ENCODE measurements at places on chromosomes 7 and 10.
A peak's percentile ranks its signal among the peaks of the same experiment; 100 is the strongest.

DNA sequence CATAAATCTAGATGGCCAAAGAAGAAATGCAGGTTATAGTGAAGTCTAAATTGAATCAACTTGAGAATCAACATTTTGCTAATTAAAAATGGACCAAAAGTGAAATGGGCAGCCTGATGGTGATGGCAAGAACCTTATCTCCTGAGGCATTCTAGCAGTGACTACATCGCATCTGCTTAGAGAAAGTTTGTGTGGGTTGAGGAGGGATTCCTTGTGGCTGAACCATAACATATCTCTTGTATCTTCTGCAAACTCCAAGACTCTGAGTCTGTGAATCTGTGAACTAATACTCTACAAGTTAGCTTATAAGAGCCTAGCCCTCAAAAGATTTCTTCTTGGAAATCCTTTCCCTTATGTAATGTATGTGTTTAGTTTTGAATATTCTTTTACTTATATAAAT lies 85.6 kb downstream of the PRKG1 start:
- no peak for DNase-seq

DNA sequence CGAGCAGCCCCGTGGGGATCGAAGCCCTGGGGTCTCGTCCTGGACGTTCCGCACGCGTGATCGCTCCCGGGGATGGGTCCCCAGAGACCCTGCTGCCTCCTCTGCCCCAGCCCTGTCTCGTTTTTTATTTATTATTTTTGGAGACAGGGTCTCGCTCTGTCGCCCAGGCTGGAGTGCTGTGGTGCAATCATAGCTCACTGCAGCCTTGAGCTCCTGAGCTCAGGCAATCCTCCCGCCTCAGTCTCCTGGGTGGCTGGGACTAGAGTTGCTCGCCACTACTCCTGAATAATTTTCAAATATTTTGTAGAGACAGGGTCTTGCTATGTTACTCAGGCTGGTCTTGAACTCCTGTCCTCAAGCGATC lies 319 bp upstream of the STX1A start:
- no peak for DNase-seq

- DNase-seq, result no peak
These were observed 609.7 kb downstream of the INHBA start for GRCh38 chr7:41093141-41093540.

- peak; percentile 77 for DNase-seq
These were observed 43.8 kb downstream of the ETV1 start for GRCh38 chr7:13945670-13946069.

GRCh38 chr7:28922624-28923331 lies 35.4 kb downstream of the TRIL start:
- peak; percentile 85 for DNase-seq

DNA sequence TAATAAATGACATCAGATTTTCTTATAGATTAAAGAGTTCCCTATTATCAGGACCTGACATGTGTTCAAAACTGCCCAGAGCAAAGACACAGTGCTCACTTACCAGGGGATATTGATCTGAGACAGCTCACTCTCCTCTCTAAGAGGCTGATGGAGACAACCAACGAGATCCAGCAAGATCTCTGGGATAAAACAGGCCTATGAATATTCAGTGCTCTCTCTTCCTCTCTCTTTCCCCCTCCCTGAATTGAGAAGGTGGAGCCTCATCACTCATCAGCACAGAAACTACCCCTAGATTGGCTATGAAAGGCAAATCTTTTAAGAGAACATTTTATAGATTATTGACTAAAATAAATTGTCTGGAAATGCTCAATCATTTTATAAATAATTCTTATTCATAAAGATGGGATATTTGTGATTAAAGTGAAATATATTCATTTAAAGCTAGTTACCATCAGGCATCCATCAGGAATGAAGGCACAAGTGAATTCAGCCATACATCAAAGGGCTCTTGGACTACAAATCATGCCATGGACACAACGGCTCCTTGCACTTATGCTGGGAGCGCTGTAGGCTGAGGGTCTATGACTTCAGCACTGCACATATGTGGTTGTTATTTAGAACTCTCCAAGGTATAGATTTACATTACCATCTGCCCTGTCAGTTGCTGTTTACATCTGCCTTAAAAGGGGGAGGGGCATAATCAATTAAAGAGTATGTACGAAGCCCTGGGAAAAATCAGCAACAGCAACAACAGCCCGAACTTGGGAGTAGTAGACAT lies 3.4 kb upstream of the PPP1R17 start:
- DNase-seq, result no peak

DNA sequence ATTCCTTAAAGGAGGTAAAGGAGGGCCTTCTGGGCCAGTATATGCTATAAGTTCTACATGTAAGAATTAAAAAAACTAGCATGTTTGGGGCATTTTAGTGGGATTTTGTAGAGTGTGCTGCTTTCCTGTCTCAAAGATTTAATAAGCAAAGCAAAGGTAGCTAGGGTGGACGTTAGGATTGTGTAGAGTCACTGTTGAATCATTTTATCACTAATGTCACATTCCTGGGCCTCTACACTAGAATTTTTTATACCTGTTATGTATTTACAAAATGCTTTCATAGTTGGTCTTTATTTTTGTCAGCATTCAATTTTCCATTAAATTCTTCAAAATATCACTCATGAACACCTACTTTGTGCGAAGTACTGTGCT lies 139.4 kb upstream of the PHYHIPL start:
- no peak for DNase-seq

GRCh38 chr10:14060320-14061070 lies 270.2 kb downstream of the FRMD4A start:
- DNase-seq, result no peak

- DNase-seq, result peak; percentile 18
These were observed 1.6 kb downstream of the KIAA1217 start for GRCh38 chr10:24210501-24210900.

DNA sequence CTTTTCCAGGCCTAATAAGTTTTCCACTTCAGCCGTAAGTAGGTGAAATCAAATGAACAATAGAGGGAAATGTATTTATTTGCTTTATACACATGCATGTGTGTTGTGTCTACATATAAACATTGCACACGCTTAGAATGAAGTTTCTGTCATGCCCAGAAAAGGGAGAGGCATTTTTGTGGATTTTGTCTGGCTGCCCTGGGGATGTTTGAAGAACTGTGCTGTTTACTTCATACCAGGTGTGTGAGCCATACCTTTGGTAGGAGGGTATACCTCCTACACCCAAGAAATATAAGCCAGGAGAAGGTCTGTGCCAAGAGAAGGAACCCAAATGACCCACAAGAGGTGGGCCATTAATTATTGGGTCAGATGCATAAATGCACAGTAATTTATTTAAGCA lies 12.8 kb downstream of the GATAD1 start:
- no peak for DNase-seq

- no peak for DNase-seq
These were observed 247.5 kb downstream of the THSD7A start for GRCh38 chr7:11584406-11585031.

- DNase-seq, result no peak
These were observed 408.7 kb upstream of the ADARB2 start for GRCh38 chr10:2145926-2146478.

GRCh38 chr10:44760513-44760912 lies 150.6 kb upstream of the TMEM72 start:
- no peak for DNase-seq

- no peak for DNase-seq
These were observed 1.5 kb downstream of the SEM1 start for GRCh38 chr7:96707901-96708774.

- DNase-seq, result no peak
These were observed 271.9 kb upstream of the MKI67 start for GRCh38 chr10:128398118-128398517.

GRCh38 chr10:102554531-102554930 lies 50.8 kb downstream of the SUFU start:
- DNase-seq, result no peak

GRCh38 chr7:29077854-29078253 lies 68.5 kb downstream of the CPVL start:
- peak; percentile 44 for DNase-seq

GRCh38 chr10:6657196-6657595 lies 77.1 kb upstream of the PRKCQ start:
- no peak for DNase-seq

DNA sequence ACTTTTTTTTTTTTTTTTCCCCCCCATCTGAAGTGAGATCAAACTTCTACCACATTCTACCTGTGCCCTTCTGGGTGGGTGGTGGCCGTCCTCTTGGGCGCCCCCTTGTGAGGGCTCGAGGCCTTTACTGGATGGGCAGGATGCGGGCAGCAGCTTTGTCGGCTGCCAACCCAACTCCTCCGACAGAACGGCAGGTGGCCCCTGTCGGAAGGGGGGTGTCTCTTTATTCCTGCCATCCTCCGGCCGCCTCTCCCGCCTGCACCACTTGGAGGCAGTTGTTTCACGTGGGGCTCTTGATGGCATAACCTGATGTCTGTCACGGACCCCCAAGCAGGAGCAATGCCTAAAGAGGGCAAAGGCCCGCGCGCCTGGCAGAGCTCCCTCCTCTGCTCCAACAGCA lies 31.0 kb downstream of the AMZ1 start:
- peak; percentile 49 for DNase-seq

GRCh38 chr7:157423348-157423747 lies 86.5 kb downstream of the DNAJB6 start:
- no peak for DNase-seq

GRCh38 chr10:79142064-79142491 lies 73.3 kb downstream of the ZMIZ1 start:
- peak; percentile 67 for DNase-seq

- DNase-seq, result no peak
These were observed 701.4 kb downstream of the PARD3 start for GRCh38 chr10:34113504-34114225.

- DNase-seq, result no peak
These were observed 13.2 kb upstream of the PRKCQ start for GRCh38 chr10:6593241-6593671.

GRCh38 chr7:36032361-36032818 lies 120.7 kb upstream of the EEPD1 start:
- peak; percentile 74 for DNase-seq

DNA sequence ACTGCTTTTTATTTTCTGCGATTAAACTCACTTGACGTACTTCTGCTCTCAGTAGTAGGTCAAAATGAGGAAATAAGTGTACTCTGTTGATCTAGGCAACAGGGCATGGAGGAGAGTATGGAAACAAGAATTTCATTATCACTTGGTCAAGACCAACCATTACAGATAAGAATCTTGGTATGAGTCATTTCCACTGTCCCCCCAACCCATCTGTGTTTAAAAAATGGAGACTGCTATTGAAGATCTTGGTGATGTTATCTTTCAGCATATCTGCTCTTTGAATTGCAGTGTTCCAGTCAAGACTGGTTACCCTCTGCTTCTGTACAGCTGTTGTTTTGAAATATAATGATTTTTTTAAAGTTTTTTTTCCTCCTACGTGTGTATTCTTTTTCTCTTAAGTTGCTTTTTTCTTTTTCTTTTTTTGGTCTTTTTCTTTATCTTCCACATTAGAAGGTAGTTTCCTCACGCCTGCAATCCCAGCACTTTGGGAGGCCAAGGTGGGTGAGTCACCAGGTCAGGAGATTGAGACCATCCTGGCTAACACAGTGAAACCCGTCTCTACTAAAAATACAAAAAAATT lies 11.7 kb downstream of the STAM start:
- DNase-seq, result no peak

DNA sequence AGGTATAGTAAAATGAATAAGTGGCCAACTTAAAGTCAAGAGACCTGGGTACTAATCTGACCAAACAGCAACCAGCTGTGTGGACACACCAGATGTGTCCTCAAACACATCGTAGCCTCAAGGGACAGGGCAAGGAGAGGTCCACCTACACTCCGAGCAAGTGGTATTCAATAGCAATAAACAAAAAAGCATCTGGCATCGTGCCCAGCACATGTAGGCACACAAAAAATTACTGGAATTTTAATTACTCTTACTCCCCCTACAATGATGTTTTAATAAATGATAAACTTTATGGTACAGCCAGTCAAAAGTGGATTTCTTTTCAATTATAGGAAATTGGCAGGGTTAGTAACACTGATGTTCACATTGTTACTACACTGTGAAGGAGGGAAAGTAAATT lies 3.5 kb upstream of the RGS10 start:
- peak; percentile 15 for DNase-seq

DNA sequence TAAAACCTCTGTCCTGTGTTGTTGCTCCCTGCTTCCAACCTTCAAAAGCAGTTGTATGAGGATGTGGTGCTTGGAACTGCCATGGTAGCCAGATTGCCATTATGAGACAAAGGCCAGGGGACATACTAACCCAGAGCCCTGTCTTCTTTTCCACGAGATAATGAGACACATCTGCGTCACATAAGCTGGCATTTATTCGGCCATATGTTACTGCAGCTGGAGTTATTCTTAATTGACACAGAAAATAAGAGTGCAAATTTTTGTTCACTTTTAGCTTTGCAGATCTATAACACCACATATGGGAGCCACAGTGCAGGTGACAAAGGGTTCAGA lies 15.5 kb upstream of the PDLIM1 start:
- DNase-seq, result no peak

DNA sequence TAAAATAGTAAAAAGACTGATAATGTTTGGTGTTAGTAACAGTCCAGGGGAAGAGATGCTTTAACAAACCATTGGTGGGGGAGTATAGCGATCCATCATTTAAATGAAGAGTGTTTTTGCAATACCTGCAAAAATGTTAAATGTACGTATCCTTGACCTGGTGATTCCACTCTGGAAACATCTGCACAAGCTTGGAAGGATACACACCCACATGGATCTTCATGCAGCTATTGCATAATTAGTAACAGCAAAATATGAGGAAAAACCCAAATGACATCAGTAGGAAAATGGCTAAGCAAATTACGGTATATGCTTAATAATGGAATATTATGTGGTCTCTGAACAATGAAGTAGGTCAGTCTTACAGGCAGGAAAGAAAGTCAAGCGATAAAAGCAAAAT lies 20.5 kb downstream of the WNT2 start:
- no peak for DNase-seq

DNA sequence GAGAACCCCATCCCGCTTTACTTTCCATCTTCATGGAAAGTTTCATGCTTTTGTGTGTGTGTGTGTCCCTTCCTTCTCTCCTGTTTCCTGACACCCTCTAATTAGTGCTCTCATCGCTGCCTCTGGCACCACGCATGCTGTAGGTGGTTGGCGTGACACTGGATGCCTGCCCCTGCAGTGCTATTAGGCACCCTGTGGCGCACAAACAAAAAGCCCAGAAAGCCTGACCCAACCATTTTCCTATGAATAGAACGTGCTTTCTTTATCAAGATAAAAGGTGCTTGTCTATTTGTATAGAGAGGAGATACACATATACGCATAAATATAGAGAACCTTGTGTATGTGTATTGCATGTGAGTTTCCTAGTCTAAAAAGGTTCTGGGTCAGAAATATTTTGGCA lies 120.8 kb upstream of the CDCA7L start:
- DNase-seq, result peak; percentile 11

Measured in astrocyte of the hippocampus (primary cell).